ENCODE measurements at places on chromosomes 3 and 15.

DNA sequence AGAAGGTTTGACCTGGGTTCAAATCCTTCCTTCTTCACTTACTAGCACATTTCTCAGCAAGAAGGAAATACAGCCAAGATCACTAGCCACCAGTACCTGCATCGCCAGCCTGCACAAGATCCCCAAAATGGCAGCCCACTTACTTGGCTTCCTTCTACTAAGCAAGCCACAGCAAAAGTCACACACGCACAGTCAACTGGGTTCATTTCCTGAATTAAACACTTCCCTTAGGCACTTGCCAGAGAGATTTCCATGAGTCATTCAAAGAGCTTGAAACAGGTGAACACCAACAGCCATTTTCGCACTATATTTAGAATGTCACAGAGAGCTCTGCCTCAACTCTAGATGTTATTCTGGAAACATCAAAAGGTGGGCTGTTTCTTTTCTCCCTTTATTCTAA is 42.6 kb downstream of the MGLL start:
- DNase-seq = no peak

DNA sequence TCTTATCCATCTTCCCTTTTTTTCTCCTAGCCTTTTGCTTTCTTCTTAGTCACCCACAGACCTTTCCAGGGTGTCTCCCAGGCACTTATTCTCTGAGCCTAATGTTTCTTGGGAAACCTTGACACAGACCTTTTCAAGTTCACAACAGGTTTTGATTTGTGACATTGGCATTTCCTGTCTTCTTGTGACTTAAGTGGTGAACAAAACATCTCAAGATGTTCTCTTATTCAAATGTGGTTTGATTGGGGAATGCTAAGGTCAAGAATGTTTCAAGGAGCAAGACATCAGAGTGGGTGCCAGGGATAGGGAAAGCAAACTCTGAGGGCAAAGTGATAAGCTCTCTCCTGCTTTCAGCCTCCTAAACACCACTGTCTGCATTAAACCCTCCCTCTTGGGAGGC is 68.2 kb upstream of the GSK3B start:
- no peak for DNase-seq

GRCh38 chr15:98774756-98775497 is 126.6 kb downstream of the IGF1R start:
- DNase-seq = no peak

GRCh38 chr3:159886050-159886449 is 102.6 kb upstream of the IL12A start:
- DNase-seq = no peak

DNA sequence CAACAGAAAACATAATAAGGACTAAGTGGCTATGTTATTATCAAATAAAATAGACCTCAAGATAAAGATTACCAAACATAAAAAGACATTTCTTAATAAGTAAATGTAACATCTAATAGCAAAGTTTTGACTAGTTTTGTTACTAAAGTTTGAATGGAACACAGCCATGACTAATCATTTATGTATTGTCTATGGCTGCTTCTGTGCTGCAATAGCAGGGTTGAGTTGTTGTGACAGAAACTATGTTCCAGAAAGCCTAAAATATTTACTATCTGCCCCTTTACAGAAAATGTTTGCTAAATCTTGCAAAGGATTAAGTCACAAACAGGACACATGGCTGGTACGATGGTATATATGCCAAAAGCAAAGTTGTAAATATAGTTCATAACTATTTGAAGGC is 37.9 kb upstream of the MYH15 start:
- DNase-seq = no peak

- no peak for DNase-seq
These were observed 251.4 kb downstream of the NR1D2 start for GRCh38 chr3:24196526-24196925.

DNA sequence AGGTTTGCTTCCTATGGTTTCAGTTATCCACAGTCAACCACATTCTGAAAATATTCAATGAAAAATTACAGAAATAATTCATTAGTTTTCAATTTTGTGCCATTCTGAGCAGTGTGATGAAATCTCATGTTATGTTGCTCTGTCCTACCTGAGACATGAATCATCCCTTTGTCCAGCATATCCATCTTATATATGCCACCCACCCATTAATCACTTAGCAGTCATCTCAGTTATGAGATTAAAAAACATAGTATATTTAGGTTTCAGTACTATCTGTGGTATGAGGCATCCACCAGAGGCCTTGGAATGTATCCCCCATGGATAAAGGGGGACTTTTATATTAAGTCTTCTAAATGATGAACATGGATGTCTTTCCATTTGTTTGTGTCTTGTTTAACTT is 64.7 kb upstream of the PROK2 start:
- no peak for DNase-seq

DNA sequence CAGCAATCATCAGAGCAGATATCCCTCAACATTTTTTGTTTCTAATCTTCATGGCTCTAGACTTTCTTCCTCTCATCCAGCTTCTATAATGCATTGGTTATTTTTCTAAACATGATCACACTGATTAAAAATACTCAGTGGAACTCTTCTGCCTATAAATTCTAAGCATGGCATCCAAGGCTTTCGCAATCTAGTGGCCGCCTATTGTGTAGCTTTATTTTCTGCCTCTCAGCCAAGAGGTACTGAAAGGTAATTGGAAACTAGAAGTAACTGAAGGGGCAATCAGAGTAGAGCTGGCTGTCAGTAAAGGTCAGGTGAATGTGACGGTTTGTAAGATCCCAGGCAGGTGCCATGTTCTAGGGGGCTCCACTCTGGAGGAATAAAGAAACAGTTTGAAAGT is 33.4 kb downstream of the OXSM start:
- no peak for DNase-seq

- DNase-seq = no peak
These were observed 14.6 kb downstream of the IP6K2 start for GRCh38 chr3:48702320-48702920.

- no peak for DNase-seq
These were observed 34.3 kb downstream of the GOLIM4 start for GRCh38 chr3:168061332-168061996.

DNA sequence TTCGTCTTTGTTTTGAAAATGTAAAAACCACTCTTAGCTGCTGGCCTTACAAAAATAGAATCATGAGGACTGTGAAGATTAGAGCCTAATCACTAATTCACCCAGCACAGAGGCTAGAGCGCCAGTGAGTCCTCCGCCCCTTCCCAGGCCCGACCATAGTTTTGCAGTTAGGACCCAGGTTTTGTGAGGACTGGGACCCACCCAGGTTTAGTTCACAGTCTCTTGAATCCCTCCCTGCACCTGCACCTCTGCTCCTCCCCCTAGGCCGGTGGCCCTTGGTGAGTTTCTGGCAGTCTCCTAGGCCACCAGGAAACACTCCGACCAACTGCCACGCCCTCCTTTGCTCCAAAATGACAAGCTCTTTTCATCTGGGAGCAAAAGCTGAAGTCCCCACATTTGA is 136.0 kb upstream of the CCDC54 start:
- no peak for DNase-seq

- DNase-seq = no peak
These were observed 45.7 kb downstream of the KPNA1 start for GRCh38 chr3:122468896-122469533.

GRCh38 chr3:102466001-102466400 is 31.2 kb downstream of the ZPLD1 start:
- DNase-seq = no peak

- DNase-seq = no peak
These were observed 215.3 kb upstream of the THRB start for GRCh38 chr3:24709956-24710355.

- DNase-seq = no peak
These were observed 180.7 kb upstream of the GRM7 start for GRCh38 chr3:6680119-6680806.

GRCh38 chr3:99549957-99550603 is 88.3 kb upstream of the COL8A1 start:
- no peak for DNase-seq

GRCh38 chr3:140754936-140755335 is 77.1 kb downstream of the TRIM42 start:
- no peak for DNase-seq

DNA sequence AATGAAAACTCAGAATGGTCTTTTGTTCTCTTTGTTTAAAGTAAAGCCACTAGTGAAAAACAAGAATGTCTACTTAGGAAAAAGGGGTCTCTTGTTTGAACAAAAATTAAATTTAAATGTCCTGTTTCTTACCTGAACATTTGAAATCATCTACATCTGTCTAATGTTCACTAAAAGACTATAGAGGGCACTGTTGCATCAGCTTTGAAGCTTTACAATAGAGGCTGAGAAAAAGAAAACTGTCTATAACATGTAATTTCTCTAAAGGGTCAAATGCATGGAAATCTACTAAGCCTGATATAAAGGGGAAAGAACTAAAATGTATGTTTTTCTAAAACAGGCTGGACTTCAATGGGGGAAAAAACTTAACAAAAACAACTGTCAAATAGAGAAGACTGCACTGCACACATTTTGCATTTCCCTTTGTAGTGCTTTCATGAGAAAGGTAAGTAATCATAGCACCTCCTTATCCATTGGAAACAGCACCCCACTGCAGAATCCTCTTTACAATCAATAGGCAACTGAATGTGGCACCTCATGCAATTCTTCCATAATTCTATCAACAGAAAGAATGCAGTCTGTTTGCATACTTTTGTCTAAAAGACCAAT is 26.3 kb downstream of the DPH6 start:
- no peak for DNase-seq

DNA sequence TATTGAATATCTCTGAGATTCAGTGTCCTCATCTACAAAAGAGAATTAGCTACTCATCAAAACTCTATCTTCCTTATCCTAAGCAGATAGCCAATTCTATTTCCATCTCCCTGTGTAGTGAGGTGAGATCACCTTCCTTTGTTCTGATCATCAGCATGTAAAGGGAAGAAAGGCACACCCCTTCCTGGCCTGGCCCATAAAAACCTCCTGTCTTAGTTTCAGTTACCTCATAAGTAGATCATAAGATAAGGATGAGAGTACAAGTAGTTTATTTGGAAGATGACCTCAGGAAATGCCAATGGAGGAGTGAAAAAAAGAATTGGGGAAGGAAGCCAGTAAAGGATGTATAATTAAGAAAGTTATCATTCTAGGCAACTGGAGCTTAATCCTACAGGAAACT is 114.5 kb upstream of the GADL1 start:
- DNase-seq = no peak

DNA sequence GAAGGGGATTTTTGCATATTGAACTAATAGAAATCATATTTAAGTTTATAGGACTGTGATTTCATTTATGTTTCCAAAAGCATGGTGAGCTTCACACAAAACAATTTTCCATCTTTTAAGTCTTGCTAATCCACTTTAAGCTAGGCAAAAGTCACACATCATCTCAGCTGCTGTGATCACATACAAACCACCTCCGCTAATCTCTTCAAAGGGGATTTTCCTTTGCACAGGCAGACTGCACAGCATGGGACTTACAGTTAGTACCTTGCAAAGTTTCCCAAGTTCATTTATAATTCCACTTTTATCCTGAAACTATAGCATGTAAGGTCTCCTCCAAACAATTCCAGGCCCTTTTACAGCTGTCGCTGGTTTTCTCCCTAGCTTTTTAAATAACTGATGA is 225.1 kb upstream of the CNTN3 start:
- no peak for DNase-seq

DNA sequence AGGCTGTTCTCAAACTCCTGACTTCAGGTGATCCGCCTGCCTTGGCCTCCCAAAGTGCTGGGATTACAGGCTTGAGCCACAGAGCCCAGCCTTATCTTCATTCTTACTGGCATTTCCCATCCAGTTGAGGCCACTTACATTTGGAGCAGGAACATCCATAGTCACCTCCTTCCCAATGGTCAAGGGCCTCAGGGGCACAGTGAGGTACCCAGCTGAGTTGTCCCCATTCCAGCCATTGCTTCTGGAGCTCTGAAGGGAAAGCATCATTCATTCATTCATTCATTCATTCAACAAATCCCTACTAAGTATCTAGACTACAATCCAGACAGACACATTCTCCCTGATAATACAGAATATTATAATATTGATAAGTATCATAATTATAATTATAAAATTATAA is 12.2 kb downstream of the PLA2G4D start:
- no peak for DNase-seq

DNA sequence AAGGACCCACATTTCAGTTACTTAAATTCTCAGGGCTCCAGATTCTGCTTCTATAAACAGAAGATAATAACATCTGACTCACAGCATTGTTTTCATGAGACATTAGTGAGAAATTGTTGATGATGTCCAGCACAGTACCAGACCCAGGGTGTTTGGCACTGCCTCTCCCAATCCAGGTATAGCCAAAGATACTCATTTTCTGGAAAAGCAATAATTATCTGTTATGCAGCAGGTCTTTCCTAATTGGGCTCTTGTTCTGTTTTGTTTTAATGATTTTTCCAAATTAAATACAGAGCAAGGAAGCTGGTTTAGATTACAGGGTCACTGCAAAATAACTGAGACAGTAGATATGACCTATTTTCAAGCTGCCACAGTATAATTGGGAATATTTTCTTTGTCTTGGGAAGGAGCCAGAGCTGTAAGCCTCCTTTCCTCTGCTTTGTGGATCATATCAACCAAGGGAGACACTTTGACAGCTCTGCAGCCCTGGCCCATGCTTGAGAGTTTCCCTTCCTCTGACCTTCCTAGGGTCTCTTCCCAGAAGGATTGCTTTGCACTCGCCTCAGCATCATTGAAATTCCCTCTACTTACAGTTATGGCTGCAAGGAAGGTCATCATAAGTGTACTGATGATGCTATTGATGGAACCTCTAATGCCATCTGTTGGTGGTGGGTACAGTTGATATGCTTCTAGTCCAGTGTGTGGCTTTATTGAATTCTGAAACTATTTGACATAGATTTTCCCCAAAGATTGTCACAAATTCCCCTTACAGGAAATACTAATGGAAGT is 522.4 kb upstream of the ADAMTS9 start:
- DNase-seq = no peak

GRCh38 chr3:57692396-57693147 is at the start of gene DENND6A:
DENND6A (minus strand) TSS chr3:57693077; CDS start chr3:57693018, 59 bp downstream.
- DNase-seq = peak; percentile 96

- no peak for DNase-seq
These were observed 52.4 kb upstream of the FNDC3B start for GRCh38 chr3:171986757-171987518.

- no peak for DNase-seq
These were observed 405.7 kb upstream of the MCTP2 start for GRCh38 chr15:93825682-93826081.

- DNase-seq = no peak
These were observed 236.9 kb downstream of the NTRK3 start for GRCh38 chr15:88019656-88020055.

DNA sequence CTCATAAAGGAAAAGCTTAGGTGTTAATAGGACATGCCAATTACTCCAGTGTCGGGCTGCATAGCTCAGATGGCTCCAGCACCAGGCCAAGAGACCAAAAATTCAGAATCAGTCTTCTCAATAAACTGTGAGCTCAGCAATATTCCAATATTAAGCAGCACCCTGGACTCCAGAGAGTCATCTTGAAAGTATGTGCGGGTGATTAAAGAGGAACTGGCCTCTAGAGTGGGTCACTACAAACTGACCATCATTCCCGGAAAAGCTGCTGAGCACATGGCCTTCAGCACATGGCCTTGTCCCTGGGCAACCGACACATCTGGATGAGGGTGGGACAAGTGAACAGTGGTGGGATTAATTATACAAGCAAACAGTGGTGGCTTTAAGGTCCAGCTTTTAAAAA is 59.0 kb downstream of the MAGI1 start:
- DNase-seq = no peak

GRCh38 chr3:71541313-71541712 is 42.2 kb downstream of the FOXP1 start:
- DNase-seq = no peak

- DNase-seq = no peak
These were observed 18.8 kb downstream of the STX19 start for GRCh38 chr3:94009608-94010007.
